HS-27A (cell line): ENCODE measurements at places on chromosomes 7 and 10.

GRCh38 chr7:101764221-101764620 is 53.2 kb upstream of the CUX1 start:
- DNase-seq = no peak

- no peak for DNase-seq
Observed at GRCh38 chr7:90917539-90917938, 321.4 kb downstream of the CDK14 start.

- no peak for DNase-seq
Observed at GRCh38 chr10:46250481-46250880, 36.3 kb upstream of the ANTXRL start.

- no peak for DNase-seq
Observed at GRCh38 chr7:17716816-17717215, 223.5 kb downstream of the SNX13 start.

DNA sequence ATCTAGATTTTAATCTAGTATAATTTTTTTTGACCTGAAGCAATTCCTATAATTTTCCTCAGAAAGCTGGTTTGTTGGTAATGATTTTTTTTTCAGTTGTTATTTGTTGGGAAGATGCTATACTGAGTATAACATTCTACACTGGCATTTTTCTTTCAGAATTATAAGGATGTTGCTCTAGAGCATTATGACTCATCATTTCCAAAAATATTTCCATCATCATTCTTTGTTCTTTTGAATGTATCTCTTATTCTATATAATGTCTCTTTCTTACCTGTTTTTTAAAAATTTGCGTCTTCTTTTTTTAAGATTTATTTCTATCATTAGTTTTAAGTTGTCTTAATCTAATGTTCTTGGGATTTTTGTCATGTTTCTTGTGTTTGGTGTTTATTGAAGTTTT is 356.5 kb upstream of the KCND2 start:
- DNase-seq = no peak

- DNase-seq = no peak
Observed at GRCh38 chr10:18409599-18410397, 241.6 kb downstream of the NSUN6 start.

DNA sequence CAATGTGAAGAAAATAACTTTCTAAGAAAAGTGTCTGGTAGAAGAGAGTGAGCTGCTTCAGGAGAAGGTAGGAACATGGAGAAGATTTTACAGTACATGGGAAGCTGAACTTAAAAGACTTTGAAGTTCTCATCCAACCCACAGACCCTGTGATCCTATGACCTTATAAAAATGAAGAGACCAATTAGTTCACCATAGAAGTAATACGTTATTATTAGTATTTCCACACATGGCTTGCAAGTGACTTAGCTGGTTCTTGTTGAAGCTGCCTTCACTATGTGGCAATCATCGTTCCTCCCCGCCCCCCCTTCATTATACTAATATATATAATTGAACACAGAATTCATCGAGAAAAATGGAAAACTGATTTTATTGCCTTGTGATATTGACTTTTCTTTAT is 129.1 kb downstream of the SND1 start:
- DNase-seq = no peak

DNA sequence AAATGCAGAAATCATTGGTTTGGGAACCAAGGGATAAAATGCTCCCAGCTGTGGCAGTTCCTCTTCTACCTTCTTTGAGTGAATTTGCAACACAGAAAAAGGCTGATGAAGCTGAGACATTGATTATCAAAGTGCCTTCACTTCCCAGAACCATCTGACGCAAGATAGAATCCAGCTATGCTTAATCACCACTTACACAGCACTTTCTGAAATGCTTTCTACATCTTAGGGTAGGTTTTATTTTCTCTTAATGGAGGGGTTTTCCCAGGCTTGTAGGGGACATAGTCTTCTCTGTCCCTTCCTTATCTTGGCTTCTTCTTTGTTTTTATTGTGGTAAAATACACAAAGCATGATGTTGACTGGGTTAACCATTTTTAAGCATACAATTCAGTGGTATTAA is 332.6 kb upstream of the ZNF32 start:
- DNase-seq = no peak

DNA sequence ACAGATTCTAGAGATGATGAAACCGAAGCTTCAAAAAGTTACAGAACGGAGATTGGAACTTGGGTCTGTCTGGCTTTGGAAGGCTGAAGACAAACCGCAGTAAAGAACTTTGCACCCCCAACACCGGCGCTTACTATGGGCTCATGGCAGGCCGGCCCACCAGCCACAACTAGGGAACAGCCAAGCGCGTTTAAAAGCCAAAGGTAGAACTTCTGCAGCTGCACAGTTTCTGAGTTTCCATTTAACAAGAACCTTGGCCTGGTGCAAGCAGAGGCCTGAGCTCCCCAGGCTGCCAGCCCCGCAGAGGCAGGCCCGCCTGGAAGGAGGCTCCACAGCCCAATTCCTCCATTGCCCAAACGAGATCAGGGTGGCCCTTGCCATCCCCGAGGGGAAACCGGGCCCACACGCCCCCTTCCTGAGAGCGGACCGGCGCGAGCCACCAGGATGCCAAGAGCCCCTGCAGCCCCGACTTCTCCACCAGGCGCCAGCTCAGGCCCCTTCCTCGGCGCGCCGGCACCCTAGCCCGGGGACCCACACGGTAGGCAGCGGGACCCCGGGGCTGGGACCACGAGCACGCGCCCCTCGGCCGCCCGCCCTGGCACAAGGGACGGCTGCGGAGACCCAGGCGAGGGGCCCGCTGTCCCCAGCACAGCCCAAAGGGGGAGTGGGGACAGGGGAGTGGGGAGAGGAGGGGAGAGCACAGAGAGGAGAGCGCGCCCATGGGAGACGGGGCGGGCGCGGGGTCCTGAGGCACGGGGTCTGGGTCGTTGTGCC is 566 bp downstream of the MAD1L1 start:
- DNase-seq = no peak

GRCh38 chr10:93436591-93437085 is 45.5 kb downstream of the MYOF start:
- peak; percentile 70 for DNase-seq

DNA sequence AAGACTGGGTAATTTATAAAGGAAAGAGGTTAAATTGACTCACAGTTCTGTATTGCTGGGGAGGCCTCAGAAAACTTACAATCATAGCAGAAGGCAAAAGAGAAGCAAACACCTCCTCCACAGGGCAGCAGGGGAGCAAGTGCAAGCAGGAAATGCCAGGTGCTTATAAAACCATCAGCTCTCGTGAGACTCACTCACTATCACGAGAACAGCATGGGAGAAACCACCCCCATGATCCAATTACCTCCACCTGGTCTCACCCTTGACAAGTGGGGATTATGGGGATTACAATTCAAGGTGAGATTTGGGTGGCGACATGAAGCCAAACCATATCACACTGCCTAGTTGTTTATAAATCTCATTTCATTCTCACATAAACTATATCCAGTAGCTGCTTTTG is 28.0 kb upstream of the CPN1 start:
- no peak for DNase-seq

GRCh38 chr10:107085665-107086525 is 78.6 kb downstream of the SORCS1 start:
- DNase-seq = no peak

- no peak for DNase-seq
Observed at GRCh38 chr7:69190763-69191162, 407.5 kb upstream of the AUTS2 start.

- peak; percentile 2 for DNase-seq
Observed at GRCh38 chr7:143456992-143457793, 13.9 kb downstream of the TAS2R60 start.

DNA sequence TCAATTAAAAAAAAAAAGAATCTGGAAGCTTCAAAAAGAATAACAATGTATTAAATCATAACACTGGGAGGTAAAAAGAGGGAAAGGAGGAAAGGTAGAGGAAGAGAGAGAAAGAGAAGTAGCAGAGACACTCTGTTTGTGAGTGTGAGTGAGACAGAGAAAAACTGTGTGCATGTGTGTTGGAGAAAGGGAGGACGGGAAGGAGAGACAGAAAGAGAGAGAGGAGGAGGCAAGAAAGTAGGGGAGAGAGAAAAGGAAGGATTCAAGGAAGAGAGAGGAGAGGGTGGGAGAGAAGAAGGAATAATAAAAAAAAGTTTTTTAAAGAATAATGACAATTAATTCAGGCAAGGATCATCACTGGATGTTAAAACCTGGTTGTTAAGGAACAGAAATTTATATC is 77.9 kb downstream of the RNLS start:
- no peak for DNase-seq

DNA sequence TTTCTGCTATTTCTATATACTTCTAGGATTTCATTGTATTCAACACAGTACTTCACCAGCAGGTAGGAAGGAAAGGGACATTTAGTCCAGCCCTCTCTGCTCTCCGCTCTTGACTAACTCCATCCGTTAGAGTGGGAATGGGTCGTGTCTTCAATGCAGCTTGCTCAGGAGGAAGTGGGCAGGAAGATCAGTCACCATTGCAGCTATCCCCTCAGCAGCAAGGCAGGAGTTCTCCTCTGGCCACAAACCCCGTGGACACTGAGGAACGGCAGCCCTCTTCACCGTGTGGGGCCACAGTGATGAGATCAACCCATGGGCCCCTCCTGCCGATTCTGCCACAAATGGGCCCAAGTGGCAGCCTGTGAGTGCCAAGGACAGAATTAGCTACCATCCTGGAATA is 30.2 kb upstream of the IKZF1 start:
- no peak for DNase-seq

DNA sequence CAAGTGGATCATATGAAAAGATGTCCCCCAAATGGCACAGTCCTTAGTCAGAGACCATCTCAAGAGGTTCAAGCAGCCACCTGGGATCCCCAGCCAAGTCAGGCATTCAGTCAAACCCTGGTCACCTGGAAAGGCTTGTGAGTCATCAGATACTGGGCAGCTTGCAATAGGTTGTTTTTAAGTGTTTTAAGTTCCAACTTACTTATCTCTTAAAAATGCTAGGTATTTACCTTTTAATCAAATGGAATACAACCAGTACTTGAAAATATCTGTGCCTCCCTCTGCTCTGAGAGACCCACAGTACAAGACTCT is 262.2 kb downstream of the WDR11 start:
- no peak for DNase-seq

- no peak for DNase-seq
Observed at GRCh38 chr7:157292770-157293412, 43.9 kb upstream of the DNAJB6 start.

DNA sequence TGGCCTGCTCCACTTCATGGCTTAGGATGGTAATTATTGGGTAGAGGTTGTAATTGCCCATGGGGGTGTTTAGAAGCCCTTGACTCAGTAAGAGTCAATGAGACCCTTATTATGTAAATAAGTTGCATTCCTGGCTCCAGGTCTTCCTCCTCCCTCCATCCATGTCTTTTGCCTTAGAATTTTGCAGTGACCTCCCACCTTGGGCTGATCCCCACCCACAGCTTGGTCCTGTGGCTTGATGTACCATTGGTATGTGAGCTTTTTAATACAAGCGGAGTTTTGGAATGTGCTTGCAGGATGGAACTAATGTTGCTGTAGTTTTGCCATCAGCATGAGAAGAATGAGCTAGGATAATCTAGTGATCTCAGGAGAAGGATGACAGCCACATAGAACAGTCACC is 73.2 kb upstream of the DGKI start:
- DNase-seq = no peak

- DNase-seq = no peak
Observed at GRCh38 chr10:73983096-73984047, 14.5 kb upstream of the VCL start.

GRCh38 chr10:6446711-6447110 is 133.4 kb downstream of the PRKCQ start:
- no peak for DNase-seq

- DNase-seq = peak; percentile 39
Observed at GRCh38 chr7:130242198-130243014, 24.3 kb upstream of the CPA2 start.

DNA sequence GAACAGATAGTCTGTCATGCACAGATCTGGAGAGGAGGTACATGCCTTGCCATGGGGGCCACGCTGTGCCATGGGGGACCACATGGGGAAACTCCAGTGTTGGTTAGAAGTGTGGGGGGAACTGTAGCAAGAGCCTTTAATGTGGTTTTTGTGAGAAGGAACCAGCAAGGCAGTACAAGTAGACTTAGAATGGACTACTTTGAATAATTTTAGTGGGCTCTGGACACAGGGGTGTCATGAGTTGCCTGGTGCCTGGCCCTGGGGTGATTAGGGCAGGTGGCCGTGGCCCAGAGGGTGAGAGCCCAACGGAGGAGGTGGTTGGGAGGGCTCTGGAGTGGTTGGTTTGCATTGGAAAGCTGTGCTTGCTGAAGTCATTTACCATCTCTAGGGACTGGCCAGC is 77.2 kb downstream of the CXCL12 start:
- DNase-seq = no peak

DNA sequence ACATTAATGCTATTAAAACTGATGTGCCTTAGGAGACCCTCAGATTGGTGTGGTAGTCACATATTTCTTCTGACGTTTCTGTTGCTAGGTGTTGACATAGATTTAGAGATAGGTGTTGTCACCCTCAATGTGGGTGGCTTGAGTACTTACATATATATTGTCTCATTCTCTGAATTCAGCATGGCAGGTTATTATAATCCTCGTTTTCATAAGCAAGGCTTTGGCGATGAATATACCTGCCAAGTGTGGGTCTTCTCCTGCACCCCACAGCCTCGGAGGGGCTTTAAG is 7.0 kb downstream of the FBH1 start:
- DNase-seq = no peak

GRCh38 chr10:14623931-14624330 is 150.8 kb downstream of the FAM107B start:
- DNase-seq = no peak

DNA sequence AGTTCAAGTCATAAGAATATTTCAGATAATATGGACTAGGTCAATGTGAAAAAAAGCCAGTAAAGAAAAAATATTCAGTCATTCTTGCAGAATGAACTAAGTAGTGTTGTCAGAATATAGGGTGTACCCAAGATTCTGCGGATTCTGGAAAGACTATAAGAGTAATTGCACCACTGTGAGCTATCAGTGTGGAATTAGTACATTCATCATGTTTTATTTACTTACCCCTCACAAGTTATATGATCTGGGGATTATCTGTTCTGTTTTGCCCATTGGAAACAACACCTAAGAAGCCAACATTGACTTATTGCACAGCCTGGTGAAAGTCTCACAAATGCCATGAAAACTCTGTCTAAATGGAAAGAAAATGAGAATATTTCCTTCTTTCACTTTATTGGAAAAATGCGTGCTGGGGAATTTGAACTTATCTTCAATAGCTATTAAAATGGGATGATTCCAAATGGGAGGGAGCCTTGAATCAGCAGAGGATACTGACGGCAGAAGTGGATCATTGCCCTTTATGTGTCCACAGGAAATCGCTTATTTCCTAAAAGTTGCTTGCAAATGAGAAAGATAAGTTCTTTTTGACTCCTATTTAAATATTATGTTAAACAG is 563.3 kb upstream of the POM121L12 start:
- no peak for DNase-seq

GRCh38 chr10:96041146-96041545 is 2.2 kb upstream of the CCNJ start:
- DNase-seq = no peak

GRCh38 chr10:19518632-19519031 is 297.6 kb upstream of the PLXDC2 start:
- no peak for DNase-seq

GRCh38 chr10:125172694-125173093 is 12.3 kb upstream of the CTBP2 start:
- DNase-seq = no peak
